ENCODE measurements at places on chromosomes 12 and 14.
A peak's percentile ranks its signal among the peaks of the same experiment; 100 is the strongest.

- DNase-seq = no peak
Observed at GRCh38 chr12:77772676-77773298, 57.9 kb upstream of the NAV3 start.

- DNase-seq = no peak
Observed at GRCh38 chr12:58583529-58583928, 336.8 kb downstream of the LRIG3 start.

GRCh38 chr12:34606749-34607519, 584.6 kb downstream of the ALG10 start:
- no peak for DNase-seq

DNA sequence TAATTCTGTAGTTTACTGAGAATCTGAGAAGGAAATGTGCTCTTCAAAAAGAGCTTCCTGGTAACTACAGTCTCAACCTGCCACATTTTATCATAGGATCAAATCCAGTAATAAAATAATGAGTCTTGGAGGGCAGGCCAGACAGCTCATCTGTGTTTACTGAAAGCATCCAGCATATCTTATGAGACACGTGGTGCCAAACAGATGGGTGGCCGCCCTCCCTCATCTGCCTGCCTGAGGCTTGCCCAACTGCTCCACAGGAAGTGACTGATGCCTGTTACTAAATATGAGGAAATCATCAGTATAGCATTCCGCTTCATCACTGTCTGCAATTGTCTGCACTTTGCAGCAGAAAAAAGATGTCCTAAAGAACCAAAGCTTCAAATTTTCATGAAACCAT, 13.5 kb downstream of the DHRS7 start:
- peak; percentile 39 for DNase-seq

DNA sequence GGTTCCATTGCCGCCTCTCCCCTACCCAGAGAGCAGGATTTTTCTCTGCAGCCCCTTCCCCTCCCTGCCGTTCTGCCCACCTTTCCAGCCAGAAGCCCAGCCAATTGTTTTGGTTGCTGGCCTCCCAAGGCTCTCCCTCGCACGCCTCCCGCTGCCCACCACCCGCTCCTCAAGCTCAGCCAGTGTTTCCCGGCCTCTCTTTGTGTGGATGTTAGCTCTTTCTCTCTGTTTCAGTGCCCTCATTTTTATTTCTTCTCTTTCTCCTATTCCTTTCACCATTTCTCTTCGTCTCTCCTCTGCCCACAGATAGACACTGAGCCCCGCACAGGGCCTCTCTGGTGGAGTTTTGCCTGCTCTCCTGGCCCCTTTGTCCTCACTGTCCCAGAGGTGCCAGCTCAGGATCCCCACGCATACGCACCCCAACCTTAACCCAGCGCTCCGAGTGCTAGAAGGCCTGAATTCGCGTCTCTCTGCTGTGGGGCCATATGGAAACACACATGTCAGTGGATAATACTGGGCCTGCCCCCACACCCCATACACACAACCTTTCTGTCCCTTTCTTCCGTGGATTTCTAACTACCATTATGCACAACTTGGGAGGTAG, 54.9 kb downstream of the SMUG1 start:
- DNase-seq = no peak

GRCh38 chr12:88580051-88580871, at the start of gene KITLG:
Gene KITLG (minus strand): TSS chr12:88580471. CDS start chr12:88580278, 193 bp downstream.
- DNase-seq = no peak

DNA sequence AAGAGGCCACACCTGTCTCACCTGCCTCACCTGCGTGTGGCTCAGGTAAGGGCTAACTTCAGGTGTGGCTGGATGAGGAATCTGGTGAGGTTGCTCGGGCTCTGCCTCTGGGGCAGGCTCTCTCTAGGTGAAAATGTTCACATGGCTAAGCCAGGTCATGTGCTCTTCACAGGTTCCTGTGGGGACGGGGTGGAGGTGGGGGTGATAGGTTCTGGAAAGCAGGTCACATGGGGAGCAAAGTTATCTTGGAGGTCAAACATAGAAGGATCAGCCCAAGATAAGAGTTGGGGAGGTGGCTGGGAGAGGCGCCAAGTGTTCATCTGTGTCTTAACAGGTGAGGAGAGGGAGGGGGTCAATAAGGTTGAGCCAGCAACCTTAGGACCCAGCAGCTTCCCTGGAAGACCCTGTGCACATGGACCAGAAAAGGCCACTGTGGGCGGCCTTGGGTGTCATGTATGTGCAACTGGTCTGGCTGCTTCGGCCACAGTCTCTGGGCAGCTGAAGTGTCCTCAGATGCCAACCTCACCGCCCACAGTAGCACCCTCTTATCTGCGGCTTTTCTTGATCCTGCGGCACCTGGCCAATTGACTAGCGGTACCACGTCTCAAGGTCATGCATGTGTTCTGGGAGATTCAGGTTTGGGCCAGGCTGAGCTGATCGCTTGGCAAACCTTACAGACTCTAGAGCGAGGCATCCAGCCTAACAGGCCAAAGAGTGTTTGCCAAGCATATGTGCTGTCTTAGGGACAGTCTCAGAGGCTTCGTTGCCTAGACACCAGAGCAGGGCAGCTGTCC, 60.5 kb downstream of the CACNA1C start:
- DNase-seq = no peak

DNA sequence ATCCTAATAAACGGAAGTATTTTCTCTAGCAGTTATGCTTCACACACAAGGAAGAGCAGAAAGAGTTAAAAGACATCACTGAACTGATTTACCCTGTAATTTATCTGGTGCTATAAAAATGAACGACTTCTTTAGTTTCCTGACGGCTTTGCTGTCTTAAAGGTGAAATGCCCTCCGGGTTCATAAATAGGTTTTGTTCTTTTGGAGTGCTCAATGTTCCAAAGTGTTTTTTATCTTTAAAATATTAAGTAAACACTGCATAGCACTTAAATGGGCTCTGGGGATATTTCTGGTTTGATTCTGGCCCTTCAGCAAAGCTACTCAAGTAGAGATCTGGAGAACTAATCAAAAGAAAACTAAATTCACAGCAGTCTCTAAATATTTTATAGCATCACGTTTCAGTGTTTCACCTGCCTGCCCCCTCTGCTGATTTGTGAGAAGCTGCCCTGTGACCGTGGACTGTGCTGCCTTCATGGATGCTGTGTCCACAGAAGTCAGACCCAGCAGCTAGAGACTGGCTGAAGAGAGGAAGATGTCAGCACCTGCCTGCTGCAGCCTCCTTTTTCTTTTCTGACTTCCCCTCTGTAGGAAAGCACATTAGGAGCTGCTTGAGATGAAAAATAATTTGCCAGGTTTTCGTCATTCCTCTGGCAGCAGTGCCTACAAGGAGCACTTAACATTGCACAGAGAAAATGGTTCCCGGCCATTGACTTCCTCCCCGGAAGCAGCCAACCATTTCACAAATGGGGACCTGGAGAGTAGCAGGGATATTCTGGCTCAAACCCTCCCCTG, 205.1 kb upstream of the FSCB start:
- DNase-seq = no peak

GRCh38 chr12:45509187-45509586, 220.3 kb upstream of the ARID2 start:
- no peak for DNase-seq

- no peak for DNase-seq
Observed at GRCh38 chr14:29643433-29644211, 284.0 kb downstream of the PRKD1 start.

GRCh38 chr12:53101931-53102781, 1.1 kb upstream of the SOAT2 start:
- DNase-seq = no peak

- no peak for DNase-seq
Observed at GRCh38 chr14:90303473-90303872, 28.3 kb downstream of the NRDE2 start.

DNA sequence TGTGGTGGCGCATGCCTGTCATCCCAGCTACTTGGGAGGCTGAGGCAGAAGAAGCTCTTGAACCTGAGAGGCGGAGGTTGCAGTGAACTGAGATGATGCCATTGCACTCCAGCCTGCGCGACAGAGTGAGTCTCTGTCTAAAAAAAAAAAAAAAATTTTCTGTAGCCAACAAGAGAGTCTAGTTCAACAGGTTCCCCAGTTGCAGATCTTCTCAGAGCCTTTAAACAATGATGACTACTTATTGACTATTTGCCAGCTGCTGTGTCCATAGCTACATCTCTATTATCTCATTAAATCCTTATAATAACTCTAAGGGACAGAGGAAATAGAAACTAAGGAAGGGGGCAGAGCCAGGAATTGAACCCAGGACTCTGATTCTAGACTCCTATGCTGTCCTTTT, 15.2 kb upstream of the MYL2 start:
- no peak for DNase-seq

DNA sequence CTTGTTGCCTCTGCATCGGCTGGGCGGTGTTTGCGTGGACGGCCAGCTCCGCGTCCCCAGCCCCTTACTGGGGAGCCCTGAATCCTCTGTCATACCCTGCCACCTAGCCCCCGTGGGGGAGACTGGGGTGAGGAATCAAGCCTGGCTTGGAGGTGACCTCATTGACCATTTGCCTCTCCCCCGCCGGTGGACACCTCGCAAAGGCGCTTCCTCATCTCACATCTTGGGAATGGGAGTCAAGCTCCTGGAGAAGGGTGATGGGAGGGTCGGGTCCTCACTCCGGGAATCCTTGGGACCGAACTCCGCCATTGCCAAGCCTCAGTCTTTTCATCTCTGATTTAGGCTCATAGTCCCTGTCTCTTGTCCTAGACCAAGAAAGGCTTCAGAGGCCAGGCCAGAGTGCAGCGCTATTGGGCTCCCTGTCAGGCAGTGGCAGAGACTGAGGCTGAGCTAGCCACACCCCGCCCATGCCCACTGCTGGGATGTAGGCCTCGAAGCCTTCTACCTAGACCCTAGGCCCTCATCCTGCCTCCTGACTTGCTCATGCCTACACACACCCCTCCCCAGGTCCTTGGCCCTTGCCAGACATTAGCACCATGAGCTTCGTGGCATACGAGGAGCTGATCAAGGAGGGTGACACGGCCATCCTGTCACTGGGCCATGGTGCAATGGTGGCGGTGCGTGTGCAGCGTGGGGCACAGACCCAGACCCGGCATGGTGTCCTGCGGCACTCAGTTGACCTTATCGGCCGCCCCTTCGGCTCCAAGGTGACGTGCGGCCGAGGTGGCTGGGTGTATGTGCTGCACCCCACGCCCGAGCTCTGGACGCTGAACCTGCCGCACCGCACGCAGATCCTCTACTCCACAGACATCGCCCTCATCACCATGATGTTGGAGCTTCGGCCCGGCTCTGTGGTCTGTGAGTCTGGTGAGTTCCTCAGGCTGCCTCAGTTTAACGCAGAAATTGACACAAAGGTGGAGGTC, 678 bp downstream of the TRMT61A start:
- no peak for DNase-seq

DNA sequence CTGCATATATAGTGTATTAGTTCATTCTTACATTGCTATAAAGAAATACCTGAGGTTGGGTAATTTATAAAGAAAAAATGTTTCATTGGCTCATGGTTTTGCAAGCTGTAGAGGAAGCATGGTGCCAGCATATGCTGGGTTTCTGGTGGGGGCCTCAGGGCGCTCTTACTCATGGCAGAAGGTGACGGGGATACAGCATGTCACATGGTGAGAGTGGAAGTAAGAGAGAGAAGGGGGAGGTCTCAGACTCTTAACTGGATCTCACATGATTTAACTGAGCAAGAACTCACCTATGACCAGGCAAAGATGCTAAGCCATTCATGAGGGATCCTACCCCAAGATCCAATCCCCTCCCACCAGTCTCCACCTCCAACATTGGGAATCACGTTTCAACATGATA, 15.9 kb upstream of the PAWR start:
- DNase-seq = no peak

GRCh38 chr12:77007476-77007875, 57.9 kb downstream of the E2F7 start:
- DNase-seq = no peak

DNA sequence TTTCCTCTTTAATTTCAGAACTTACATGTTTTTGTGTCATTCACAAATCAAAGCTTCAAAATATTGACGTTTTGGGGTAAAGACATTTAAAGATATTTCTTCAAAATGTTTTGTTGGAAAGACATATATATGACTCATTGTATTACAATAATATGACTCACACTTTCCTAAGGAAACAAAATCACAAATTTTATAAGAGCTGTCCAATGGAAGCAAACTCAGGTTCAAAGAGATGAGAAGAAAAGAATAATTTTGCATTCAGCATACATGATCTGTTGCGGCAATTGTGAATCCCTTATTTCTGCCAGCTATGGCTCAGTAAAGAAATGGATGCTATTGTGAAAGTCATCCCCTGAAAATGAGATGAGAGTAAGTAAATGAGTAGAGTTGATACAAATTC, 82.7 kb downstream of the GRIP1 start:
- DNase-seq = no peak

Measured in stimulated activated CD4-positive, alpha-beta T cell treated with anti-CD3 and anti-CD28 coated beads, TNF-alpha, amount 100 ng/mL, for 1 hour (primary cell).